ENCODE measurements at places on chromosomes 6 and 20. TPM values are rescaled to one million over a fixed set of nuclear protein-coding genes. Genes with fewer than 3 reads are reported as not detected.

Gene F13A1
- total RNA-seq: 19.8 TPM

Gene LBP
- not detected for total RNA-seq

Gene MRAP2
- 2.3 TPM for total RNA-seq

Gene SMIM26
- total RNA-seq: 41.2 TPM

Gene ENPP5
- 5.6 TPM for total RNA-seq
